Right ventricle myocardium inferior (tissue), 1 donor: ENCODE measurements at places on chromosomes 16 and 17.

DNA sequence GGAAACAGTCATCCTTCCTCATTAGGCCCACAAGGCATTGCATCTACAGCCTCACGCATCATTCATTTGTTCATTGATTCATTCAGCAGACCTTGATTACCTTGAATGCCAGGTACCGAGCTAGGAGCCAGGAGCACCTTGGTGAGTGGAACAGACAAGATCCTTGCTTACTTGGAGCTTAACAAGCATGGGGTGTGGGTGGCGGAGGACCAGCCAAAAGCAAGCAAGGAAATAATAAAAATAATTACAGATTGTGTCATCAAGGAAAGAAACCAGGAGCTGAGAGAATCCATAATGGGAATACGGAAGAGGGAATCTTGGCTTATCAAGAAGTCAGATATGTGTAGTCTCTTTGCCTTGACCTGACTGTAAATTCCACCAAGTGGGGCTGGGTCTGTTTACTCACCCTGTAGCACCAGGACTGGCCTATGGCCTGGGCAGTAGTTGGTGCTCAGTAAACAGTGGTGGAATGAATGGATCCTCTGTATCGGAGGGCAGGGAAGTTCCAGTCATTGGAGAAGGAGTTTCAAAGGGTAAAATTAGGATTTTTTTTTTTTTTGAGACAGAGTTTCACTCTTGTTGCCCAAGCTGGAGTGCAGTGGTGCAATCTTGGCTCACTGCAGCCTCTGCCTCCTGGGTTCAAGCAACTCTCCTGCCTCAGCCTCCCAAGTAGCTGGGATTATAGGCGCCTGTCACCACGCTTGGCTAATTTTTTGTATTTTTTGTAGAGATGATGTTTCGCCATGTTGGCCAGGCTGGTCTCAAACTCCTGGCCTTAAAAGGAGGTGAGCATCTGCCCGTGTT is 157.7 kb downstream of the MSI2 start:
- DNase-seq = peak; percentile 22

GRCh38 chr17:48915459-48916282 is 7.5 kb downstream of the UBE2Z start:
- DNase-seq = no peak

GRCh38 chr16:3578121-3578520 is 918 bp upstream of the NLRC3 start:
- DNase-seq = no peak

DNA sequence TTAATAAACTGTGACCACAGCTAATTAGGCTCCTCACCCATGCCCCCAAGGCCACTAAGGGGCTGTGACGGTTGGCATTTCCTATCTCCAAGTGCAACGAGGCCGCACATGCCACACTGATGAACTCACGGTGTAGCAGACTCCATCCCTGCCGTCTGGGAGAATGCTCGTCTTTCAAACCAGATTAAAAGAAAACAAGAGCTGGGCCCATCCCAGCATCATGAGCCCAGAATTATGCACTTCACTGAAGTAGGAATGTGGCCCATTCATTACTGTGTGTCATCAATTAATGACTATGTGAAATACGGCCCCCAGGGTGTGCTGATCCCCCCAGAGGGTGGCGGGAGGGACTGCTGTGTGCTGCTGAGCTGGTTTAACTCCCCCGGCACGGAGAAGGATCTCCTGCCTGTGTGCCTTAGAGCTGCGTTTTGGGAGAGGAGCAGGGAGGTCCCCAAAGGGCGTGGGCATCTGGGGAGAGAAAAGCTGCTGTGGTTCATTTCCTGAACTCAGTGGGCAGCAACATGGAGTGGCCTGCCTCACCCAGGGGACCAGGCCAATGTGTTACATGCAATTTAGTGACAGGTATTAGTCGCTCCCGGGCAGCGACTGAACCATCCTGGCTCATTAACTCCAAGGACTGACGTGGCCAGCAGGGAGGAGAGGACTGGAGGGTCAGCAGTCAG is 194.5 kb downstream of the FOXL1 start:
- DNase-seq = no peak

GRCh38 chr16:53131050-53131362 is 76.2 kb downstream of the CHD9 start:
- DNase-seq = peak; percentile 78

- DNase-seq = no peak
Observed at GRCh38 chr17:2364763-2365116, 27.4 kb downstream of the SGSM2 start.

DNA sequence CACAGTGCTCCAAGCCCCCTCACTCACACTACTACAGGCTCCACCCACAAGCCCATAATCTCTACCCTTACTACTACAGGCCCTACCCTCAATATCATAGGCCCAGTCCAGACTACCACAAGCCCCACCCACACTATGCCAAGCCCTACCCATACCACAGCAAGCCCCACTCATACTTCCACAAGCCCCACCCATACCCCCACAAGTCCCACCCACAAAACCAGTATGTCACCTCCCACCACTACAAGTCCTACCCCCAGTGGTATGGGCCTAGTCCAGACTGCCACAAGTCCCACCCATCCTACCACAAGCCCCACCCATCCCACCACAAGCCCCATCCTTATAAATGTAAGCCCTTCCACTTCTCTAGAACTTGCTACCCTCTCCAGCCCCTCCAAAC is 13.8 kb downstream of the RIPOR1 start:
- no peak for DNase-seq
